ENCODE measurements at places on chromosomes 1 and 21. TPM values are rescaled to one million over a fixed set of nuclear protein-coding genes. Genes with fewer than 3 reads are reported as not detected.

OR6N1 gene
- not detected for total RNA-seq

TMEM50B gene
- 39.7 TPM for total RNA-seq

CELF3 gene
- total RNA-seq = not detected

OR2T3 gene
- not detected for total RNA-seq
